Fibroblast of skin of left biceps (primary cell): ENCODE measurements at places on chromosomes 4 and X.

- DNase-seq = peak; percentile 13
These were observed 905 bp downstream of the NSUN7 start for GRCh38 chr4:40750461-40751258.

DNA sequence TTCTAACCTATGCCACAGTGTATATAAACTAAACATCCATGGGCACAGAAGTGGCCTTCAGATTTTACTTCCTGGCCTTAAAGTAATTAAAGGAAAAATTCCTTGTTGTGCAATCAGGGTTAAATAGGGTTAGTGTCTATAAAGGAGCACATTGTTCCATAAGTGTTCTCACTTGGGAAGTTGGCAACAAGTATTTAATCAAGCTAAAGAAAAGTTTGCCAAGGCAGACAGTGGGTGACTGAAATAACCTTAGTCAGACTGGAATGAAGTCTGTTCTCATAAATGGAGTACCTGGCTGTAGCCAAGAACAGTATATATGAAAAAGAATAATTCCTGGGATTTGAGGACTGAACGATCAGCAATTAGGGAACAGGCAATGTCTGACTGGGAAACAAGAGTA lies 213.6 kb downstream of the HTR2C start:
- DNase-seq = no peak

DNA sequence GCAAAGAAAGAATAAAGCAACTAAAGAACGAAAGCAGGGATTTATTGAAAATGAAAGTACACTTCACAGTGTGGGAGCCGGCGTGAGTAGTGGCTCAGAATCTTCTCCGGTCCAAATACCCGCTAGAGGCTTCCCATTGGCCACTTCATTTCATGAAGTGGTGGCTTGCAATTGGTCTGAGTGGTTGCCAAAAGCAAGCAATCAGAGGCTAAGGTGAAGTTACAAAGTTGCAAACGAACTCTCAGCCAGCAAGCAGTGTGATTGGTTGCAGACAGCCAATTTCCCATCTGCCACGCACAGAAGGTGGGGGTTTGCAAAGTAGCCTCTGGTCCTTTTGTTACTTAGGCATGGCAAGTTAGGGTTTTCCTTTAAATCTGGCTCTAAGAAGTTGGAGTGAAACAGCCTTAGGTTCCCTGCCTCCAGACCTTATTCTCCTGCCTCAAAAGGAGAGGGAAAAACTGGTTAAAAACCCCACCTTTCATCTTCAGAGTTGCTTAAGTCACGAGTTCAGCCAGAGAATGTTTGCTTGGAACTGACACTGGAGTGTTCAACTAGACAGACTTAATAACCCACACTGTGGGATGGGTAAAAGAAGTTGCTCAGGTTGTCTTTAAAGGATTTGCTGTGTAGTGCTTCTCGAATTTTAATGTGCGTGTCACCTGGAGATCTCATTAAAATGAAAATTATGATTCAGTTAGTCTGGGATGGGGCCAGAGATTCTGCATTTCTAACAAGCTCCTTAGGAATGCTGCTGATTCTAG lies 6.9 kb upstream of the CLOCK start:
- no peak for DNase-seq

DNA sequence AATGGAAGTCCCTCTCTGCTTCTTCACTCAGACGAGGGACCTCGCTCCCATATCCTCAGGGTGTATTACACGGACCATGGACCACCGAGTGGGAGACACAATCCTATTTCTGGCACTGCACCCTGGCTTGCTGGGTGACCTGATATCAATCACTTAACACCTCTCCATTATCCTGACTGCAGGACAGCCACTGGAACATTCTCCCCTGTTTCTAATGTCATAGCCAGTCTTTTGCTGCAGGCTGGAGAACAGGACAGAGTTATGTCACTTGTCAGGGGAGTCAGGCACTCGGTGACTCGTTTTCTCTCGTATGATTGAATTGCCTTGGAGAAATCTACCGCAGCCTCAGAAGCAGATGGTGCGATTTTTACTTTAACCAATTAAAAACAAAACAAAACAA lies 219.1 kb upstream of the IGFBP7 start:
- no peak for DNase-seq

DNA sequence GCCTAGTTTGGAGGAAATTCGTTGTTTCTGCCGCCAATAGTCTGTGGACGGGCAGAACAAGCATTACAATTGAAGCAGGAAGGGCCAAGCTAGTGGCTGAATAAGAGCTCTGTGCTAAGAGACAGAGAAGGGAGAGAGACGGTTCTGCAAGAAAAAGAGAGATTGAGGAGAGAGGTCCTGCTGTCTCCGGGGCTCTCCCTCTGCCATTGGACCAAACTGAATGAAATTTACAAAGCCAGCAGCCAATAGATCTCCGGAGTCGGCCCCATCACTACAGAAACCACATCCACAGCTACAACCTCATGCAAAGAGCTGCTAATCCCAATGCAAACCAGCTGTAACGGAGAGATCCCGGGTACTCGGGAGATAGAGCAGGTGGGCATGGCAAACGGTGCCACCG lies at the start of gene NLGN4X:
Gene NLGN4X (minus strand): TSS at position 148 of the 400 bp plus-strand sequence. CDS start 77,401 bp downstream, outside the sequence.
- DNase-seq = no peak

DNA sequence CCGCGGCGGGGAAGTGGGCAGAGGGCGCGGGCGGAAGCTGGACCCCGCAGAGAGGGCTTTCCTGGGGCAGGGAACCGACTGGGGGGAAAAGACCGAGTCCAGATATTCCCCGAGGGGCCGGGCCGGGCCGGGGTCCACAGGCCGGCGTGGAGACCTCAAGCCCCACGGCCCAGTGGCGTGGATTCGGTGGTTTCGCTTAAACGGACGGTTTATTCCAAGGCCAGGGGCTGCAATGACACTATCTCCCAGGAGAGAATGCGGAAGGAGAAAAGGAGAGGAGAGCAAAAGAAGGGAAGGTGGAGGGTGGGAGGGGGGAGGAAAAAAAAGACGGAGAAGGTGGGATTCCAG lies 10.8 kb downstream of the ARX start:
- DNase-seq = no peak

- DNase-seq = no peak
These were observed 108.8 kb downstream of the EFNB1 start for GRCh38 chrX:68937581-68937980.

DNA sequence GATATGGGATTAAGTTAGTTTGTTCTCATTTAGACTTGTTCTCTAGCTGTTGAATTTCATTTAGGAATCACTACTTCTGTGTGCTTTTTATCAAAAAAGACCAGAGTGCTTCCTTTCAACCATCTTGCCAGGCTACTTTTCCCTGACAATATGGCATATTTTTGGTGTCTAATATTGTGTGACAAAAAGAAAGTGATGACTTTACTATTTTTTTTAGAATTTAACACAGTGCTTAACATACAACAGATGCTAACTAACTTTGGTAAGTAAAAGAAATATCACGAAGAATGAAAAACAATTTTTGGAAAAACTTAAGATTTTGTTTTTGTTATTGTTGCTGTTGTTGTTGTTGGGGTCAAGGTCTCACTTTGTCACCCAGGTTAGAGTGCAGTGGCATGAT lies 462.2 kb upstream of the PABPC4L start:
- no peak for DNase-seq
